Esophagus squamous epithelium (tissue), 5 donors: ENCODE measurements at places on chromosomes 5 and 9. TPM values are rescaled to one million over a fixed set of nuclear protein-coding genes. Genes with fewer than 3 reads are reported as not detected.

DNA sequence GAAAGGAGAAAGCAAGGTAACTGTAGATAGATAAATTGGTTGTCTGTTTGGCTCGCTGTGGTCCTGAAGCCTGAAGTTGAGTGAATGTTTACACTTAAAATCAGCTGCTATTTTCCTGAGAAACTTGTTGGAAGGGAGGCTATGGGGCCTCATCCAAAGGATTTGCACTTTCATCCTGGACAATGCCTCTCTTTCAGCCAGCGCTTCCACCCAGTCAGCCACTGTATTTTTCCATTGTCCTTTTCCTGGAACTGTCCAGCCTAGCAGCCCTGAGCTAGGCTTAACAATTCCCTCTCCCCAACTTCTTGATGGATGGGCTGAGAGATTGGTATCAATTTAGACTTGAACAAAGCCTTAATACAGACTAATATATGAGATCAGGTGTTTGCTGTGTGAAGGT lies 429.2 kb downstream of the DMAC1 start:
- no peak for DNase-seq

GRCh38 chr5:86786955-86787354 lies 169.2 kb downstream of the COX7C start:
- DNase-seq, result no peak

Gene GNG10
- total RNA-seq, result 9.0 TPM

DNA sequence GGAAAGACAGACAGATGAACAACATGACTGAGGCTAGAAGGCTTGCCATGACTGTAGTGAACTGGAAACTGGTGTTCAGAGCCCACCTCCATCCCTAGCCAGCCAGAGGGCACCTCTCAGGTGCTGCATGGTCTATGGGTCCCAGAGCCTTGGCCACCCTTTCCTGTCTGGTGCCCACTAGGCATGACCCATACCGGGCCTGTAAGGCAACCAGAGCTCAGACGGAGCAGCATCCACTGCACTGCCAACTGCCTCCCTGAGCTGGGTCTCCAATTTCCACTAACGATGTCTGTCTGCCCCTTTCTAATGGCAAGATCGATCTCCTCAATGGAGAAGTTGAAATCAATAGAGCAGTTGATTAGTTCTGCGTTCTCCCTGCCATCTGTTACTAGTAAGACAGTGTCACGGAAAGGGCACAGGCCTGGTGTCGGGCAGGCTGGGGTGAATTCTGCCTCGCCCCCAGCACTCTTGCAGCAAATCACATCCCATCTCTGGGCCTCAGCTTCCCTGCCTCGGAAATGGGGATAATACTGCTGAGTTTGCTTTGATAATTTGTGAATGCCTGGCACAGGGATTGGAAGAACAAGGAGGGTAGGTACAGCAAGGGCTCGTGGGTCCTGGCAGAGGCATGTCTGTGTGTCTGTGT lies 172.3 kb upstream of the MVB12B start:
- DNase-seq, result no peak

DNA sequence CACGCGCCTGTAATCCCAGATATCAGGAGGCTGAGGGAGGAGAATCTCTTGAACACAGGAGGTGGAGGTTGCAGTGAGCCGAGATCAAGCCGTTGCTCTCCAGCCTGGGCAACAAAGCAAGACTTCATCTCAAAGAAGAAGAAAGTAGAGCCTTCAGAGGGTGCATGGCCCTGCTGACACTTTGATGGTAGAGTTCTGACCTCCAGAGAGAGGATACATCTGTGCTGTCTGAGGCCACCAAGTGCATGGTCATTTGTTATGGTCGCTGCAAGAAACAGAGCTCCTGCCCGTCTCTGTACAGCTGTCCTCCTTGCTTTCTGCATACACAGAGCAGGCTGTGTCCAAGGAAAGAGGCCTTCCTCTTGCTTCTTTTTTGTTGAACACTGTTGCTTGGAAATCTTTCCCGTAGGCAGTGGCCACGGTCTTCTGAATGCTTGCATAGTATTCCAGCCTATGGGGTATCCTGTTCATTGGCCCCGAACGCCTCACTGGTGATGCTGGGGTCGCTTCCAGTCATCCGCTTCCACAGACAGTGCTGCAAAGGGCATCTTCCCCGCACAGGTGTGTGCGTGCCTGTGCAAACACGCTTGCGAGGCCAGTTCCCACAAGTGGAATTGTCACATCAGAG lies 36.8 kb upstream of the UNC5A start:
- DNase-seq, result no peak

Gene SH3TC2
- total RNA-seq, result 2.5 TPM

Gene TLX3
- total RNA-seq, result not detected

DNA sequence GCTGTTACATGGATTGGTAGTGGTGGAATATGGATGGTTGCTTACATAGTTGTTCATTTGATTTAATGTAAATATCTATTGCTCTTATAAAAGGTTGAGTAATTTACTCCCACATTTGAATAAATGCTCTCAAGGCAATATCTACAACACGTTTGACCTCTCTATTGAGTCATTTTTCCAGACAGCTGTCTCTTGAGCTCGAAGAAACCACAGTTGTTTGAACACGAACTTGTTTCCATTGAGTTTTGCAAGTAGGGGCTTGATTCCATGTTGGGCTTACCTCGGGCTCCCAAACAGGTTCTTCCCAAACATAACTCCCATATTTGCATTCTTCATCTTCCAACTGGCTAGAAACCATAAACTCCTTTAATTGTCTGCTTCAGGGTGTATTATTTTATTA lies 115.0 kb upstream of the HMHB1 start:
- DNase-seq, result no peak

DNA sequence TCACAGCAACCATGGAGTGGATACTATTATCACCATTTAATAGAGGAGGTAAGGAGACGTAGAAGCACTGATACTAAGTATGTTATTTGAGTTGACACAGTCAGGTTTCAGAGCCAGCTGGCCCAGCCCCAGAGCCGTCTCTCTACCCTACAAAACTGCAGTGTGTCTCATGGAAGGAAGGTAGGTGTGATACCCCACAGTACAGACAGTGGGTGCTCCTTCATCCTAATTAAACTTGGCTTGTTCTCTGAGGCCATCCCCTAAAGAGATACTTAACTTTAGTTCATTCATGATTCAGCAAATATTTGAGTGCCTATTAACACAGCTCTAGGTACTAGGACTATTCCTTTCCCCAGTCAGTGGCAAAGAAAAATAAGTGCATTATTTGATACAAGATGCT lies 22.6 kb downstream of the PIP5K1B start:
- no peak for DNase-seq

DNA sequence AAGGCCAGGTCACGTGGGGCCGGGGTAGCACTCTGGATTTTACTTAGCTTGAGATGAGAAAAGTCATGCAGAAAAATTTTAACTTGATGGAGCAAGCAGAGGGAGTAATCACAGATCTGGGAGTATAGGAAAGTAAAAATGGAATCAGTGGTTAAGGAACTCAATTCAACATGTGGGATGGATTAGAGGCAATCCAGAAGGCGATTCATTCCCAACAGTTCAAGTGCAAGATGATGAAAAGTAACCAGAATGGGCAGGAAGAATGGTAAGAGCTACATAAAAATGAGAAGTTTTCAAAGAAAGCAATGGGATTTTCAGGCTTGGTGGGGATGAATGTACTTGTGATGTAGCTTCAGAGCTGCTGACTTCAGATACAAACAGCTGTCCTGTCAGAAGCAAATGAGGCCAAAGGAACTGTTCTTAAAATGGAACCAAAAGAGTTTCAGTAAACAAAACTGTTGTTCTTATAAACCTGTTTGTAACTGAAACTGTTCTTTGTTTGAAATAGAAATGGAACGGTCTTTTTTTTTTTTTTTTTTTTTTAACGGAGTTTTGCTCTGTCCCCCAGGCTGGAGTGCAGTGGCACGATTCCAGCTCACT lies 5.6 kb upstream of the SEC24A start:
- DNase-seq, result no peak
